ENCODE measurements at places on chromosomes 4 and X. TPM values are rescaled to one million over a fixed set of nuclear protein-coding genes. Genes with fewer than 3 reads are reported as not detected.

GRCh38 chr4:67926485-67926884, 36.8 kb downstream of the TMPRSS11A start:
- DNase-seq, result no peak

The LNX1 gene
- total RNA-seq, result not detected

- no peak for DNase-seq
Measured at GRCh38 chrX:400258-400657, 13.6 kb upstream of the PPP2R3B start.

GRCh38 chr4:7546809-7547367, 112.2 kb upstream of the PSAPL1 start:
- DNase-seq, result no peak

- no peak for DNase-seq
Measured at GRCh38 chr4:96471956-96472867, 632.3 kb downstream of the PDHA2 start.

DNA sequence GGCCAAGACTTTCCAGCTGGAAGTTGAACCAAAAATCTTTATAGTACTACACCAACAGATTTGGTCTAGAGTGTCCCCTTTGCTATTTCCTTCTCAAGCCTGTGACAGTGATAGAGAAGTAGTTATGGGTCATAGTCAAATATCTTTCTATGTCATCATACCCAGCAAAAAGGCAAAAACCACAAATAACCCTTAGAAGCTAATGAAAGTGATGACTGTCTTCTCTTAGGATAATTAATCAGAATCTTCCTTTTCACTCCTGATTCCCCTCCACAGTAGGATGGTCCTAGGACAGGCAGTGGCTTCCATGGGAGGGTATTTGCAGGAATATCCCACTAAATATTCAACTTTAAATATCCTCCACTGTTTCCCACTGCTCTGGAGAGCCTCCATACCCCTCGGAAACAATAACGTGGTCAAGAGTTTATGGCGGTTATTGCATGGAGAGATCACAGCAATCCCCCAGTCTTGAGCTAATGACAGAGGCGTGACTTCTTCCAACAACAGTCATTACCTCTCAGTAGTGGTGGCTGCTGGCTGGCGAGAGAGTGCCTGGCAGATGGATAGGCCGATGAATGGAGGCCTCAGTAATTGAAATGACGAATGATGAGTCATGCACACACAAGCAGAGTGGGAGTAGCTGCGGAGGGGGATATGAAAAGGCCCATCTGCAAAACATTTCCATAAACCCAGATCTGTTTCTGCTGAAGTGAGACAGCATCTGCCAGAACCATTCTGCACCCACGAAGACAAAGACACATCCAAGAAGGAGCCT, 154.9 kb downstream of the STK32B start:
- DNase-seq, result no peak

The DRD5 gene
- total RNA-seq, result not detected

GRCh38 chr4:99855678-99856077, 38.5 kb downstream of the LAMTOR3 start:
- DNase-seq, result no peak

GRCh38 chr4:140807491-140808252, 51.5 kb upstream of the TBC1D9 start:
- no peak for DNase-seq

- DNase-seq, result no peak
Measured at GRCh38 chr4:174437749-174438148, 84.5 kb downstream of the HPGD start.

The TSPAN7 gene
- total RNA-seq, result 0.62 TPM

The PRRG3 gene
- not detected for total RNA-seq

- no peak for DNase-seq
Measured at GRCh38 chr4:142475663-142476062, 370.4 kb downstream of the INPP4B start.

GRCh38 chr4:25970226-25970675, 56.2 kb downstream of the SMIM20 start:
- no peak for DNase-seq

The ERAS gene
- total RNA-seq, result not detected

DNA sequence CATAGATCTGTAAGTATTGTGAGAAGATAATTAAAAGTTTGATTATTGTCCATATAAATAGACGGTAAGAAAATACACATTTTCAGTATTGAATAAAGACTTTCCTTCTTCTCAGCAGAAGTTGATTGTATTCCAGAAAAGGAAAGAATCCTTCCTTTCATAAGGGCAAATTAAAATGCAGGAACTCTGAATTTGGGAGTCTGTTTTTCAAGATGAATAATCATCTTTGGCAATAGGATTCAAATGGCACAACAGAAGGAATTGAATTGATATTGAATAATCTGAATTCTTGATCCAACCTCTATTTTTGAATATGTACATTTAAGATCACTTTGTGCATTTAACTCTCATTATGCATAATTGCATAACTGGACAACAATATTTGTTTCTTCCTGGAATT, 149.3 kb downstream of the DMD start:
- no peak for DNase-seq

The TMEM31 gene
- total RNA-seq, result not detected

DNA sequence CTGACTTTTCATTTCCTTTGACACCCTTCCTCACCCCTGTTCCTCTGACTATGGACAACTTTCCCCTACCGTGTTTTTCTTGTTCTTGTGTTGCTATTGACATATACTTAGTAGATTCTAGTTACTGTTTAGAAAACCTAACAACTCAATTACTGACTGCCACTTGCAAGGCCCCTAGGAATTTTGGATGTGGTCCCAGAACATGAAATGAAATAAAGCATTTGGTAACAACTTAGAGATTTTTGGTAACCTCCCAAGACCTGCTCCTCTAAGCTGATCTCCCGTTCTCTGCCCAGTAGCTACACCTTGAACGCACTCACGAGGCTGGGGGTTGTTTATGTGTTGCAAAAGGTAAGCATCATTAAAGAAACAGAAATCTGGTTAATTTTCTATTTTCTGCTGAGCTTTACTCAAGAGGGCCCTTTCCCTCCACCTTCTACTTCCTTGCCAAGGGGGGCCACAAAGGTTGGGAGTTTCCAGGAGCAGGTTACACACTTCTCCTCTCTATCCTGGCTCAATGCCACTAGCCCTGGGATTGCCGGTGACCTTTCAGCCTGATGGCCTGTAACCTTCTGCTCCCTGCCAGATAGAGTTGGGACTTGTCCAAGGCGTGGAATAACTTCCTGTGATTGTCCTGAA, 20.5 kb downstream of the GAB3 start:
- no peak for DNase-seq

GRCh38 chr4:177562859-177563258, 120.6 kb upstream of the AGA start:
- no peak for DNase-seq

The POF1B gene
- total RNA-seq, result 0.12 TPM

DNA sequence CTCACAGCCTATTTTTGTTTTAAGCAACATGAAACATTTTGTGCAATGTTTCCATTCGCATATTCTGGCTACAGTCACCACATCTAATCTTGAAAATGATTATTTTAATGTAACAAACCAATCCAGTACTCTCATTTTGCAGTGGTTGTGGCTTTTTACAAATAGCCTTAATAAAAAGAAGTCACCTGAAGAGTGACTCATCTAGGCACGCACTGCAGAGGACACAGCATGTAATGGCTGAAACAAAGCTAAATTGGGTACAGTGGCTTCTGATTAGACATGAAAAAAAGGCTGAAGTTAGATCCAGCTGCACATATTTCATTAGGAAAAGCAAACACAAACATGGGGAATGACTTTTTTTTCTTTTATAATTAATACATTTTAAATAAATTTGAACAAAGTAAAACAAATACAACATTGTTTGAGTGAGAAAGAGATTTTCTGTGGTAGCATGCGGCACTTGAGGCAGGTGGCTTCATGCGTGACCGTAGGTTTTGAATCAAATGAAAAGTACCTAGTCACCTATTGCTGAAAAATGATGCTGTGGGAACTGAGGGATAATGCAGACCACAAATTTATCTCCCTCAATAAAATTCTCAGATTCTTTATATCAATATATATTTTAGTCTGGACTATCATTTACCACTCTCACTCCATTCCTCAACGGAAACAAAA, 240.8 kb upstream of the DDX53 start:
- no peak for DNase-seq

DNA sequence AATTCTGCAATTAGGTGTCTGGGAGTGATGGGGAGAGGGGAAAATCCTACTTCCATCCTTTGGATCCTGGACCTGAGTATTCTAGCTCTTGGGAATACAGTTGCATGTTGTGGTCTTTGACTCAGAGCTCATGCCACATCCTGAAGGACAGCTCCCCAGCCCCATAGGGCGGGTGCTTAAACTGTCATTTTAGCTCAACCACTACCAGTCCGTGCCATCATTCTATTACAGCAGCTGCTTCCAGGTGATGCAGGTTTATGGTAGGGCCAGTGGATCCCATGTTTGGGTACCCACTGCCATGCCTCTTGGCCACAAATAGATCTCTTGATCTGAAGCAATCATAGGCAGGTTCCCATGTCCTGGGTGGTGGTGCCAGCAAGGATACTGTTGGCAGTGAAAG, 34.7 kb downstream of the CCKAR start:
- no peak for DNase-seq

The PCDH10 gene
- not detected for total RNA-seq

GRCh38 chr4:97317201-97317600, 826.1 kb downstream of the STPG2 start:
- no peak for DNase-seq

The ANKRD50 gene
- total RNA-seq, result 0.76 TPM

The HSD17B13 gene
- total RNA-seq, result 0.14 TPM

The GAGE12H gene
- not detected for total RNA-seq

GRCh38 chr4:82710197-82710929, 88.2 kb downstream of the SCD5 start:
- DNase-seq, result no peak

GRCh38 chrX:63932006-63932405, 147.0 kb upstream of the ARHGEF9 start:
- DNase-seq, result no peak

All from activated T-cell treated with anti-CD3 and anti-CD28 coated beads, Interleukin-2, amount 50 U/mL, for 72 hours (primary cell).